ENCODE measurements at places on chromosomes 13 and 19. TPM values are rescaled to one million over a fixed set of nuclear protein-coding genes. Genes with fewer than 3 reads are reported as not detected.

- DNase-seq, result no peak
Observed at GRCh38 chr13:67036699-67037457, 193.3 kb downstream of the PCDH9 start.

GRCh38 chr13:27347211-27347772 lies 76.7 kb downstream of the RASL11A start:
- no peak for DNase-seq

- no peak for DNase-seq
Observed at GRCh38 chr19:39823686-39824085, 10.3 kb downstream of the DYRK1B start.

DNA sequence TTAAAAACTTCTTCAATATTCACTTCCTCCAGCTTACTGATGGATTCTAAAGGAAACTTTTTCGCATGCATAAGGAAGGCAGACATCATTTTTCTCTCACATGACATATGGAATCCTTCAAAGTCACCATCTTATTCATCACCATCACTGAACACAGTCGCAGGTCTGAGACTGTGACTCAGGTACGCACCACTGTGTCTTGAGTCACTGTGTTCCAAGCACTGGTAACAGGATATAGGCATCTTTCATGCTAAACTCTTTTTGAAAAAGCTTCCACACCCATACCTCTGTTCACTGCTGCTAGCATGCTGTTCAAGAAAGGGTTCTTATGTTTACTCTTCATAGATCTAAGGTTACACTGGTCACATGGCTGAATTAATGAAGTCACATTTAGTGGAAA lies 67.0 kb upstream of the SIAH3 start:
- DNase-seq, result no peak

- no peak for DNase-seq
Observed at GRCh38 chr13:100298691-100299090, 209.8 kb downstream of the PCCA start.

Gene MAMSTR
- 2.7 TPM for total RNA-seq

Data from tibial nerve (tissue), 4 donors.